A549 treated with Mapracorat at 1 μM for 4 hours (cell line): ENCODE measurements at places on chromosomes 13 and 19. TPM values are rescaled to one million over a fixed set of nuclear protein-coding genes. Genes with fewer than 3 reads are reported as not detected.

Gene C19orf44
- total RNA-seq, result 2.5 to 2.9 TPM (median 2.9 TPM) in 5 replicates

Gene KLK5
- total RNA-seq, result not detected in 5 replicates

Gene ALDH16A1
- total RNA-seq, result 14.4 to 28.1 TPM (median 24.4 TPM) in 5 replicates

Gene PSG7
- 0.07 to 0.16 TPM (median 0.10 TPM) in 3 of 5 replicates, not detected in the others for total RNA-seq

Gene ZNF681
- total RNA-seq, result not detected in 5 replicates

Gene KCNJ14
- total RNA-seq, result 0.77 to 2.1 TPM (median 1.1 TPM) in 5 replicates
